ENCODE measurements at places on chromosomes 3 and 15. TPM values are rescaled to one million over a fixed set of nuclear protein-coding genes. Genes with fewer than 3 reads are reported as not detected.

DNA sequence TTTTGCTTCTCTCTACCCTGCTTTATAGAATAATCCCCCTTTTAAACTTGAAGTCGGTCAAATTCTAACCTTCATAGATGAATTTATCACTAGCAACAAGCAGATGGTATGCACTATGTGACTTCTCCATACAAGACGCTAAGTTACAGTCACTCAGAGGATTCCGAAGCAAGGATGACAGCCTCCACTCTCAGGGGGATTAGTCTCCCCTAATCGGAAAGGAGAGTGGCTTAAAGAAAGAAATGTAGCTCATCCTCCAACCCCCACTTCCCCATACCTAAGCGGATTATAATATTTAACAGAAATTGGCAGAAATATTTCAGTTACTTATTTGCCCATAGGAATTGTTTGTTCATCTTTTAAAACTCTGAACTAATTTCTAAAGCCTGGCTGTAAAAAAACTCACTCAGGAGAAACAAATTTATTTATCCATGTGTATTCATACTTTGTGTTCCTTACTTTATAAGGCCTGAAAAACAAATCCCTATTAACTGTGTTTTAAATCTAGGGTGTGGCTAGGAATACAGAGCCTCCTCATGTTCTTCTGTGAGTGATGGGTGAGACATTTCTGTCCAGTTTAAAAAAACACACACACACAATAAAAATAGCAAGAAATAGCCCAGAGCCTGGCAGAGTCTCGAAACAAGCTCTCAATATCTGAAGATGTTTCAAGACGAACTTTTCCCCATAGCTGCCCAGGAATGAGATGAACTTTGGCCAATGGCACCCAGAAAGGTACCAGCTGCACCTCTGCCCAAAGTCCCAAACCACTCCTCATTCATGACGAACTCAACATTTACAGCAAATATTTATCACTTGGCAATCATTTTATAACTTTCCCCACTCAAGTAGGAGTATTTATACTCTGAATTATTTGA, 18.7 kb downstream of the SIAH2 start:
- DNase-seq, result no peak

DNA sequence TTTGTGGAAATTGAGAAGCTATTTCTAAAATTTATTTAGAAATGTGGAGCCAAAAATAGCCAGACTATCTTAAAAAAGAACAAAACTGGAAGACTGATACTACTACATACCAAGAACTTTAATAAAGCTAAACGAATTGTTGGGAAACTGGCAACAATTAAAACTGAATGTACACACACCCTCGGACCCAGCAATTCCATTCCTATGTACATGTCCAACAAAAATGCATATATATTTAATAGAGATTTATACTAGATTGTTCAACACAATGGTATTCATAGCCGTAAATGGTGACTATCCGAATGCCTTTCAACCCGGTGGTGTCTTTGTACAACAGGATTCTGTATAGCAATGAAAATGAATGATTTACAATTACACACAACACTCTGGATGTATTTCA, 136.5 kb upstream of the RASGRP1 start:
- DNase-seq, result no peak

DNA sequence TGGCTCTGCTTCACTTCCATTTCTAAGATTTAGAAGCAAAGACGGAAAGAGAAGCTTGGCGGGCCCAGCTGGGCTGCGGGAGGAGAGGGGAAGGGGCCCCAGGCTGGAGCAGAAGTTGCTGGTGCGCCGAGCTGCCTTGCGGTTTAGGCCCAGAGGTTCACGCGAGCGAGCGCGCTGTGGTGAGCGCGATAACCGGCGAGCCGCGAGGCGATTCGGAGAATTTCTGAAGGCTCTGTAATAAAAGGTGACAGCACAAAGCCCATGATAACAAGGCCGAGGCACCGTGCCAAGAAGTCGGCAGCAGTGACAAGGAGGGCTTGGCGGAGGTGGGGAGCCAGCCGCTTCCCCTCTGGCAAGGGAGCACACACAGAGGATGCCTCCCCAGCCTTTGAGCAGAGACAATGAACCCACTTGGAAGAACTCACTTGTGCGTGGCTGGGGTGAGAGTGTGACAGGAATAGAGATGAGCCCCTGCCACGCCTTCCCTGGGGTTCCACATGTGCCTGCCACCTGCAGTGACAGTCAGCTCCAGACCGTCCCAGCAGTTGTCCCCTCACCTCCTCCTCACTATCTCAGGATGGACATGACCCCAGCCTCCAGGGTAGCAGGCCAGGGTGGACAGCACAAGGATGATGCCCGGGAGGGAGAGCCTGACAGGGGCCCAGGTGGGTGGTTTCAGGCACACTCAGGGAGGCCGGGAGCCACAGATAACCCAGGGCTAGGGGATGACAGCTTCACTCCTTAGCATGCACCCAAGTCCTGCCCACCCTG, 315.2 kb downstream of the UACA start:
- DNase-seq, result peak; percentile 28

DNA sequence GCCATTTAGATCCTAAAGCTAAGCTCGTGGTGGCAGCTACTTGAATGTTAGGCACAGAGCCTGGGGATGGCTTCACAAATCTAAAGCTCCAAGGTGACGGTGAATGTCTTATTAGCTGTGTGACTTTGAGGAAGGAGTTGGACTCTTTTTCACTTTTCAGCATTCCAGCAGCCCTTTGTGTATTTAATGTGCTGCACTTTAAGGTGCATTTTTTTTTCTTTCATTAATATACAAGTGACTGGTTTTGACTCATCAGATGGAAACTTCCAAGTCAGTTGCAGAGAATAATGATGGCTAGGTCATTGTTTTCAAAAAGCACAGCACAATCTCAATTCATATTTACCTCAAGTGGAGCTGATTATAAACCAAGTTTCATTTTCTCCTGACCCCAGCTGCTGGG, 55.8 kb downstream of the TMED3 start:
- no peak for DNase-seq

DNA sequence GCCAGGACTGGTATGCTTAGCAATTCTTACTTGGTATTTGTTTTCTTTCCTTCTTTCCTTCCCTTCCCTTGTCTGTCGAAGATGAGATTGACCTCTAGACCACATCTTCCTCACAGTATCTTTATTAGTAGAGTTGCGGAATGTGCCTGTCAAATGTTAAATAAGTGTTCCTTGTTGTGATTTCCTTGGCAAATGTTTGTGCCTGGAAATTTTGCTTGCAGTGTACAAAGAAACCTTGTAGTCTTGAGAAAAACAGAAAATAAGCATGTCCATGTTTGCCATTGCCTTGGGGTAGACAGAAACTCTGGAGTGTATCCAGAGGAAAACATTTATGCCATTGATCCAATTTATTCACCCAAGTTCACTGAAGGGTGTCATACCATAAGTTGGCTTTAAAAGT, 79.5 kb upstream of the ZNF385D start:
- DNase-seq, result no peak

DNA sequence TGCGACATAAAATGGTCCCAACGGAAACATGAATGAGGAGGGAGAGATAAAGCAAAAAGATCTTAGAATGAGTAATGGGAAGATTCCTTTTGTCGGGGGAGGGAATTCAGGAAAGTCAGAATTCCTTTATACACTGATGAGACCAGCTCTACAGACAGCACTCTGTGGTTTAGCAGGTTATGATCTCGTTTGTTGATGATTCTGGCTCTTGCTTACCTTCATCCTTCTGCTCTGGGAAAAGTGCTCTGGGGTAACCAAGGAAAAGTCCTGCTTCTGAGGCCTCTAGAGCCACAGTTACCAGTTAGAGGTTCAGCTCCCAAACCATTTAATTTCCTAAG, 150.7 kb upstream of the NR2E3 start:
- no peak for DNase-seq

- DNase-seq, result no peak
Measured at GRCh38 chr15:71545223-71545760, 265.1 kb upstream of the NR2E3 start.

DNA sequence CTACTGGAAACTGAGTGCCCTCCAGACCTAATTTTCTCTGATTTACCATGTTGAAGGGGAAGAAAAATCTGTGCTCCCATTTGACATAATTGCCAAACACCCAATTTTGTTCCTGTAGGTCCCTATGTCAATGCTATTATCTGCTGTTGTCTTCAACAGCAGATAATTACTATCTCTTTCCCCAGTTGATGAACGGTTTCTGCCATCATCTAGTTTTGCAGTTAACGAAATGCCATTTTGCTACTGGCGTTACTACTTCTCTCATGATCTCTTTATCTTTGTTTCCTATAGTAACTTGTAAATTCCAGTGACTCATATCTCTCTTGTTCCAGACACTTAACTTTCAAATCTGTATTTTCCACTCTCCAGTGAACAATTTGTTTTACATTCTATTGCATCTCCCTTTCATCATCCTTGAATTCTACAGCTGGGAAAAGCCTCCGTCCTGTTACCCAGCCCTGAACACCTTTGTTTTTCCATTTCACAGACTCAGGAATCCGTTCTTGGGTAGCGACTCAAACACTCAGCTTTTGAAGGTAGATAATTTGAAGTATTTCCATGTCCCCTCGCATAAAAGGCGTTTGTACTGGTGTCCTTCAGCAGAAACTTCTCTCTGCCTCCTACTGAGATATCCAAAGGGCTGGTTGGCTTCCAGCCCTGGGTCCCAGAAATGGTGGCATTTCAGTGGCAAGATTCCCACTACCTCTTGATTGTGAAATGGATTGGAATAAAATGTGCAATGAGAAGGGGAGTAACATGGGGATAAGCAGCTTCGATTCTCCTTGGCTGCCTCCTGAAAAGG, 111.7 kb downstream of the FOXB1 start:
- peak; percentile 76 for DNase-seq

DNA sequence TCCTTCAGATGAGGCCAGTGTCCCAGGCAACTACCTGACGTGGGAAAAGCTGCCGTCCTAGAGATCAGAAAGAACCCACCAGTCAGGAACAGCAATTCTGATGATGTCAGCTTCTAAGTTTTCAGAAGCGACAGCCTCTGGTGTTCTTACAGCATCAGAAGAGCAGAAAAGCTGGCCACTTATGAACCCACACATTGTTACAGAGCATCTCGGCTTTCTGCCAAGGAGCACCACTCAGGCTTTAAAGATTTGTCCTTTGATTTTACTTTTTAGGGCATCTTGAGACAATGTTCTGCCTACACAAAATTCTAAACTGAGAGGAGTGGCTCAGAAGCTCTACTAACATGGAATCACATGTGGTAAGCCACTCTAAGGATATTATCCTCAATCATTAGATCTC, 49.7 kb upstream of the BOC start:
- DNase-seq, result no peak

- no peak for DNase-seq
Measured at GRCh38 chr15:37810381-37810780, 124.1 kb upstream of the TMCO5A start.

- no peak for DNase-seq
Measured at GRCh38 chr3:126931806-126932187, 51.1 kb upstream of the PLXNA1 start.

DNA sequence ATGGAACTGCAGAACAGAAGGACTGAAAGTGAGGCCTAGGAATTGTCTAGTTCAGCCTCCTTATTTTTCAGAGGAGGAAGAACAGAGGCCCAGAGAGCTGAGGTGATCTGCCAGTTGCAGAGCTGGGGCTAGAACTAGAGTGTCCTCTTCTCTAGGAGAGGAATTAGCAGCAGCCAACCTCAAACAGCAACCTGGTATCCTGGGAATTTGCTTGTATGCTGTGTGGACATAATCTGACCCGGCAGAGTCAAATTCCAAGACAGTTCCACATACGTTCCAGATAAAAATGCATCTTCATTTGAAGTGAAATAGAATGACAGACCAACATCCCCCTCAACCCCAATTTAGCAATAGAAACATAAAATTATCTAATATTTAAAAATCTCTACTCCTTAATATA, 13.5 kb upstream of the TSC22D2 start:
- DNase-seq, result no peak

DNA sequence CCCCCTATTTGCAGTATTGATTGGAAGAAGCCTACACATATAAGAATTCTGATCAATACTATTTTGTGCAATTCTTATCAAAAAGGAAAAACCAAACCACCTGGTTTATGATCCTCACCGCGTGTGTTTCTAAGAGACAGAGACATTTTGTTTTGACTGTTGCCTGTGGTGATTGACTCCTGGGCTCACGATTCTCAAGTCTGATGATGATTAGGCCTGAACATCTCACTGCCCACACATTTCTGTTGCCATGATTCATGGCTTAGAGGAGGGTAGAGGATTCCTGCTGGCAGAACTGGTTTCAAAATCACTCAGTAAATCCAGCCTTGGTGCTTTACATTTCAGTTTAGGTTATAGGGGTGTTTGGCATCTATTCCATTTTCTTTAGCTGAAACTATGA, 88.3 kb upstream of the UBE3A start:
- no peak for DNase-seq

- no peak for DNase-seq
Measured at GRCh38 chr3:96319166-96319565, 495.2 kb upstream of the EPHA6 start.

DNA sequence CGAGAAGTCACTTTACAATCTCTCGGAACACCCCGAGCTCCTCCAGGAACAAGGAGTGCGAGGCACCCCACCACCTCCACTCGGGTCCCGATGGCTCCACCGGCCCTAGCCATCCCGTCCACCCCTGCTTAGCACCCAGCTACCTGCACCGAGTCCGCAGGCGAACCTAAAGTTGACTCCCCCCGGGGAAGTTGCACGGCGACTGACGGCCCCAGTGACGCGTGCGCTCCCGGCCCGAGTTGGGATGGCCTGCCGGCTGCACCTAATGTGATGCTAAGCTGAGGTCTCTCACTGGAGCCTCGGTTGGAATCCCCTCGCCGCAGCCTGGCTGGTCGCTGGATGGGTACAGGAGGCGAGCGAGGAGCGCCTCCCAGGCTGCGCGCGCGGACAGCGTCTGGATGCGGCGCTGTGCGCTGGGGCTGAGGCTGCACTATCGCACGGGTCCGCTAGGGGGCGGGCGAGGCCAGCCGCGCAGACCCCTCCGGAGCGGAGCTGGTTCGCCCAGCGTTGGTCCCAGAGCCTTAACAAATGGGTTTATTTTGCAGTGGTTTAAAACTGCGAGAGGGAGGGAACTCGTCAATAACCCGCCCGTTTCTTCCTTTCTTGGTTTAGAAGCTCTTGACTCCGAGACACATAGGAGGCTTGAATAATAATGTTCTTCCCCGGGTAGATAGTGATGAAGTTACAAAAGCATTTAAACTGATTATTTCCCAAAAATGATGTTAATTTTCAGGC, at the start of gene OXTR:
TSS of gene OXTR (minus strand) at position 526 of the 735 bp plus-strand sequence. CDS start 1,426 bp downstream, outside the sequence.
- DNase-seq, result peak; percentile 84

- DNase-seq, result no peak
Measured at GRCh38 chr15:98725874-98726273, 77.5 kb downstream of the IGF1R start.

DNA sequence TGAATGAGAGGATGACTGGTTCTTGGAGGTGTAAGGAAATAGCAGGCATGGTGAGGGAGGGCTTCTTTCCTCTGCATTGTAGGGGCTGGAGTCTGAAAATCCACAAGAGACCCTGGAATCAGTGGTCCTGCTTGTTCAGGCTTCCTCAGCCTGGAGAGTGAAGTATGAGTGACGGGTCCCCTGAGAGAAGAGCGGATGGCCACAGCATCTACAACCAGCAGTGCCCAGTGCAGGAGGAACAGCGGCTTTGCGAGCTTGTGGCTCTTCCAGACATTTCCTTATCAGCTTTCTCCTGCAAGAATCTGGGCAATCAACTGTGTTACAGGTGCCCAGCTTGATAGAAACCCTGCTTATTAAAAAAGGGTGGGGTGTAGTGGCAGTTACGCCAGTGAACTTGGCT, 97.0 kb upstream of the HES1 start:
- DNase-seq, result no peak

C3orf85 gene
- not detected for polyA plus RNA-seq

MASP1 gene
- polyA plus RNA-seq, result 428 TPM

PLA2G4E gene
- not detected for polyA plus RNA-seq

GPR62 gene
- polyA plus RNA-seq, result 0.94 TPM

GP9 gene
- not detected for polyA plus RNA-seq

MYRIP gene
- polyA plus RNA-seq, result 0.55 TPM

GOLGA6L4 gene
- polyA plus RNA-seq, result 3.8 TPM

All from cardiac muscle cell (in vitro differentiated cells and primary cell).